Endodermal cell (in vitro differentiated cells): ENCODE measurements at places on chromosomes 4 and X. TPM values are rescaled to one million over a fixed set of nuclear protein-coding genes. Genes with fewer than 3 reads are reported as not detected.

- DNase-seq, result peak; percentile 89
- no peak overlapping the region for H3K4me3 ChIP-seq
- H3K36me3 ChIP-seq, result peaks cover 85% of the 10 kb centered on the region
- no peak overlapping the region for H3K27ac ChIP-seq
Observed at GRCh38 chr4:2954358-2955185, 8.6 kb downstream of the NOP14 start.

GCNA gene
- 0.99 to 2.1 TPM (median 1.7 TPM) in 3 replicates for total RNA-seq

IGSF1 gene
- total RNA-seq, result 4.7 to 5.6 TPM (median 5.2 TPM) in 3 replicates

ART3 gene
- 0.92 and 0.99 TPM in 2 replicates for total RNA-seq
